ENCODE measurements at places on chromosomes 7 and 10.

DNA sequence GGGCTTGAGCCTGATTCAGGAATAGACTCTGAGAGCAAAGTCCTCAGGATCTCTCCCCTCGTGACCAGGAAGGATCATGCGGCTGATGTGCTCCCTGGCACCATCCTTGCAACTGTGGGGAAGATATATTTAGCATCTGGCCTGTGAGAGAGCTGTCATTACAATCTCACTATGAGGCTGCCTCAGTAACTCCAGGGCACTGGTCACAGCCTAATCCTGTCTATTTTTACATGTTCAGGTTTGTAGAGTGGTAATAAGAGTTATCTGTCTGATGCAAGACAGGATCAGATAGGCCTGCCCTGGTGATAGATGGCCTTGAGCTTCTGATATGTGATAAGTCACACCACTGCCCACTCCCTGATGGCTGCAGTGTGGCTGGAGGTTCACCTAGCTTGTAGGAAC lies 50.7 kb downstream of the PPP1R3C start:
- DNase-seq: no peak

DNA sequence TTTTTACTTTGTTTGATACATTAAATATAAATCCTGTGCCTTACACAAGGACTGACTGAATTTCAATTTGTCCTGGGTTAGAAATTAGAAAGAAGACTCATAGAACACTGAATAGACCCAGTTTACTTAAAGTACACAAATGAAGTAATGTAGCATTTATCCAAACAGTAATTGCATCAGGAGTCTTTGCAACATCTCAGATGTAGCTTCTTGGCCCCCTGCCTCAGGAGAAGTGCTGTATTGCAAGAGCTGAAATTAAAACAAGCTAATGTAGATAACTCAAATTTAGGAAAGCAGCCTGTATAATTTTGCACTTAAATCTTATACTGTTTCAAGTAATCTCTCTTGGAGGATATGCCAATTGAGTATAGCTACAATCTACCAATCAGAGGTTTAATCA lies 54.3 kb upstream of the KCND2 start:
- no peak for DNase-seq

DNA sequence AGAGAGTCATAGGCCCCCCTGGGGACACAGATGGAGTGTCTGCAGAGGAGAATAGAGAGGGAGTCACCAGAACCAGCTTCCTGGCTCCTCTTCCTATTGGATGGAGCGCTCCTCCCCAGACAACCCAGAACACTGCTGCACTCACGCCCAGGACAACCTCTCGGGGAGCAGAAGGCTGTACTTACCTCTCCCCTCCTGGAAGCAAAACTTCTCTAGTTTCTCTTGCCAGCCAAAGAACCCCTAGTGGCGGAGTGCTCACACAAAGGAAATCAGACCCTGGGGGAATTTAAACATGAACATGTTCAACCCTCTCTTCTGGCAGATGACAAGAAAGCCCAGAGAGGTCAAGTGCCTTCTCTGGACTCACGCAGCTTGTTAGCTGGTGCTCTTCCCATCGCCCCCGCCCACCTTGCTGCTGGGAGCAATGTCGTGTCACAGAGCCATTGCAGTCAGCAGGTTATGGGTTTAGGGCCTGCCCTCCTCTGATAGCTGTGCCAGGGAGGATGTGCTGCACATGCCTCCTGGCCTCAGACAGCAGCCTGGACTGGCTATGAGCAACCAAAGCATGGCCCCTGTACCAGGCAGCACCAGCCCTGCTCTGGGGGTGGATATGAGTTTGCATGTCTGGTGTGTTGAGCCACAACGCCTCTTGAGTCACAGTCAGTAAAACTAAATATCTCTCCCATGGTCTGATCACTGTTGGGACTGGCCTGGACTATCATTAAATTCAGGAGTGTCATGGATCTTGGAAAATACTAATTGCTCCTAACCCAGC lies 84.4 kb downstream of the SLIT1 start:
- no peak for DNase-seq

DNA sequence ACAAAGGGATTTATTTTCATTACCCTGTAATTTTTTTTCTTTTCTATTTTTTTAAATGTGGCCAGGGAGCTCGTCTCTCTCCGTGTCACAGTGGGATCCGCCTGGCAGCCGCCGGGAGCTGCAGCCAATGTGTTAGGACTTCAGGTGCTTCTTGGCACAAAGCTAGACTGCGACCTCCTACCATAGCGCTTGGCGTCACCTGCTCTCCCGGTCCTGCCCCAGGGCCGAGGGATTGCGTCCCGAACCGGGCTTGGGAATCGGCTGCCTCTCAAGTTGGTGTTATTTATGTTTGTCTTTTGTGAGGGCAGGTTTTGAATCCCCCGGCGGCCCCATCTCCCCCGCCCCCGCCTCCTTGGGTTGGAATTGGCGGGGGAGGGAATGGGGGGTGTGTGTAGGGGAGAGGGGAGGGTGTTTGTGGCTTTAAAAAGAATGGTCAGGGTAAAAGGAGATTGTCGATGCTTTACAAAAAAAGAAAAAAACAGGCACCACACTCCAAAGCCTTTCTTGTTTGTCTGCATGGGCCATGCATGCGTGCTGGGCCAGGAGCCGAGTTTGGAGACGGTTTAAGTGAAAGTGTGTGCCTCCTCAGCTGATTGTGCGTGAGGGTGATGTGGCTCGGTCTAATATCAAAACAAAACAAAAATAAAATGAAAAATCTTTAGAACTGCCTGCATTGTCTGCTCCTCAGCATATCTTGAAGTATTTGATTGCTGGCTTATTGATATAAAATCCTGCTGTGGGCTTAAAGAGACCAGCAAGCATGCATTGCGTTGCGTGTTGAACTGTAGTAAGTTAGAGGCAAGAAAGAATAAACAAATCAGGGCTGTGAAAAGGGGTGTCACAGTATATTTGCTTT lies 1.2 kb downstream of the PPP1R9A start:
- peak; percentile 69 for DNase-seq

DNA sequence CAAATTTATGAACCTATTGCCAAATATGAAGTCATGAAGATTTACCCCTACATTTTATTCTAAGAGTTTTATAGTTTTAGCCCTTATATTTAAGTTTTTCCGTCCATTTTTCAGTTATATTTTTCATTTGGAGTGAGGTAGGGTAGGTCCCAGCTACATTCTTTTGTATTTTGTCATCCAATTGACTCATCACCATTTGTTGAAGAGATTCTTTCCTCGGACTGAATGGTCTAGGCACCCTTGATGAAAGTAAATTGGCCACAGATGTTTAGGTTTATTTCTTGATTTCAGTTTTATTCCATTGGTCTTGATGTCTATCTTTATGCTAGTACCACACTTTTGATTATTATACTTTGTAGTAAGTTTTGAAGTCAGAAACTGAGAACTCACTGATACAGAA lies 22.7 kb downstream of the CYP2C19 start:
- DNase-seq: no peak

- no peak for DNase-seq
Measured at GRCh38 chr7:67100956-67101361, 104.3 kb downstream of the TYW1 start.

DNA sequence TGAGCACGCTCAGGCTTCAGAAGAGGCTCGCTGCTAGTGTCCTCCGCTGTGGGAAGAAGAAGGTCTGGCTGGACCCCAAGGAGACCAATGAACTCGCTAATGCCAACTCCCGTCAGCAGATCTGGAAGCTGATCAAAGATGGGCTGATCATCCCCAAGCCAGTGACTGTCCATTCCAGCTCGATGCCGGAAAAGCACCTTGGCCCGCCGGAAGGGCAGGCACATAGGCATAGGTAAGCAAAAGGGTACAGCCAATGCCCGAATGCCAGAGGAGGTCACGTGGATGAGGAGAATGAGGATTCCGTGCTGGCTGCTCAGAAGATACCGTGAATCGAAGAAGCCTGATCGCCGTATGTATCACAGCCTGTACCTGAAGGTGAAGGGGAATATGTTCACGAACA lies 5.7 kb upstream of the PPP2R2D start:
- DNase-seq: no peak

DNA sequence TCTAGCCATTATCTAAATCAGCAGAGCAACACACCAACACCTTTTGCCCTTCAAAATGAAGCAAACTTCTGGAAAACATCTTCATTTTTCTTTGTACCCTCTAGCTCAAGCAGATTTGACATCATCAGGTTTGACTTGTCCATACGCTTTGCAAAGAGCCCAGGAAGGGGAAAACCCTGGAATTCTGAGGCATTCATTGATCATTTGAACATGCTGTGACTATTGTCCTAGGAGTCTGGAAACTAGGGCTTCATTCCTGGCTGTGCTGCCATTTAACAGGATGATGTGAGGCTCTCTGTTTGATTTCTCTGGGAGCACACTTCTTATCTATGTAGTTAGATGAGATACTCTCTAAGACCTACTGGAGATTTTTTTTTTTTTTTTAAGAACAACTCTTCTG lies 23.5 kb downstream of the GATA3 start:
- no peak for DNase-seq

- DNase-seq: no peak
Measured at GRCh38 chr7:111594602-111595001, 32.3 kb upstream of the IMMP2L start.

DNA sequence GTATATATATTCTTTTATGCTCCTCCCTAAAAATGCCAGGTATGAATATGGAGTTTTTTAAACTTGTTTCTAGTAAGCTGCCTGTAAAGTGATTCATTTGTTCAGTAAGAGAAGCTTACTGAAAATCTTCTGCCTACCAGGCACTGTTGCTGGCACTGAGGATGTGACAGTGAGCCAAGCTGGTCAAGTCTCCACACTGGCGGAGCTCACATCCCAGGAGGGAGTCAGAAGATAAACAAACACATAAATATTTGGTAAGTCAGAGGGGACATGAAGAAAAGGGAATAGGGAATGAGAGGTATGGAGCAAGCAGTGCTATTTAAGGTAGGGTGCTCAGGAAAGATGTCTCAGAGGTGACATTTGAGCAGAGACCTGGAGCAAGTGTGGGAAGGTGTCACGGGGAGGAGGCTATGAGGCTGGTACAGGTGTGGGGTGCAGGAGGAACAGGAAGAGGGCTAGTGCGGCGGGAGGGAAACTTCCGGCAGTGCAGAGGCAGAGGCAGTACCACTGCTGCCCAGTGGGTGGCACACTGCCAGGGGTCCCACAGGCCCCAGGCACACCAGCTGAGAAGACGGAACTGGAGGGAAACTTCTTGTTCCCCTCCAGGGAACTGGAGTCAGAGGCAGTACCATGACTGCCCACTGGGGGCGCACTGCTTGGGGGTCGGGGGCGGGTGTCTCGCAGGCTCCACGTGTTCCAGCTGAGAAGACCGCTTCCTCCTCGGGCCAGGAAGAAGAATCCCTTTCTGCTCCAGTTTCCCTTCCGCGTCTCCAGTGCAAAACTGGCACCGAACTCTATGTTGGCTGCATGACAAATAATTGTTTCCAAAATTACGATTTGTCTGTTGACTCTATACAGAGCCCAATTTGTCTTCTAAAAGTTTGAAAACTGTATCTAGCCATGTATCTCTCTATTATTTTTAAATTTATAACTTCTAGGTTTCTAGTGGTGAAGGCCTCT lies 161.0 kb downstream of the TEX36 start:
- DNase-seq: no peak

- no peak for DNase-seq
Measured at GRCh38 chr7:44960011-44960580, 18.7 kb downstream of the MYO1G start.

GRCh38 chr7:72435925-72436480 lies 23.9 kb upstream of the CALN1 start:
- no peak for DNase-seq

GRCh38 chr7:51127618-51127904 lies 189.0 kb downstream of the COBL start:
- no peak for DNase-seq

DNA sequence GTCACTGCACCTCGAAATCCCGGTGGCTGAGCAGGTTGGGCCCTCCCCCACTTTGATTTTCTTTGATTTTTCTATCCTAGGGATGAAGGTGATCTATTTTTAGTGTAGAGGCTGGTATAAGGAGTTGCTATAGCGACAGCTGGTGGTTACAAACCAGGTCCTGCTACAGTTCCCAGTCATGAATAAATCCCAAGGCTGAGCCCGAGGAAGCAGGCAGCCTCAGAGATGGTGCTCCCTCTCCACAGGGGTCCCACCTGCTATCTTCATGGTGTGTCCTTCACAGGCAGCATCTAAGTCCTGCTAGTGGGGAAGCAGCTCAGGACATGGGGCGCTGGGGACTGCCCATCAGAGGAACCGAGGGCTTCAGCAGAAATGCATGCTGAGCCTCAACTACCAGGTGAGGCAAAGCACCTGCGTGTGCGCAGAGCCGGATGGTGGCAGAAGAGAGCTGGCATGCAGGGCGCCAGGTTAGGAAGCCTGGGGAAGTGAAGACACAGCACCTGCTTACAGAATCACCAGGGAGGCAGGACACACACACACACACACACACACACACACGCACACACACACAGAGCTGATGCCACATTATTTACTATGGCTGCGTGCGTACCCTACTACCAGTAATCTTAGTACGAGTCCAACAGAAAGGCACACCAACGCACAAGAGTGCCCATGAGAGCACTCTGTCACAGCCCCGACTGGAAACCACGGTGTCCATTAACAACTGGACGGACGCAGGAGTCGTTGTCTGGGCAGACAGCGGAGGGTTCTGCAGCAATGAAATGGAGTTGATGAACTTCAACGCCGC lies 150.9 kb downstream of the PRKAG2 start:
- DNase-seq: no peak

- no peak for DNase-seq
Measured at GRCh38 chr7:51310131-51310583, 6.5 kb downstream of the COBL start.

- no peak for DNase-seq
Measured at GRCh38 chr10:33164060-33164709, 170.3 kb downstream of the NRP1 start.

DNA sequence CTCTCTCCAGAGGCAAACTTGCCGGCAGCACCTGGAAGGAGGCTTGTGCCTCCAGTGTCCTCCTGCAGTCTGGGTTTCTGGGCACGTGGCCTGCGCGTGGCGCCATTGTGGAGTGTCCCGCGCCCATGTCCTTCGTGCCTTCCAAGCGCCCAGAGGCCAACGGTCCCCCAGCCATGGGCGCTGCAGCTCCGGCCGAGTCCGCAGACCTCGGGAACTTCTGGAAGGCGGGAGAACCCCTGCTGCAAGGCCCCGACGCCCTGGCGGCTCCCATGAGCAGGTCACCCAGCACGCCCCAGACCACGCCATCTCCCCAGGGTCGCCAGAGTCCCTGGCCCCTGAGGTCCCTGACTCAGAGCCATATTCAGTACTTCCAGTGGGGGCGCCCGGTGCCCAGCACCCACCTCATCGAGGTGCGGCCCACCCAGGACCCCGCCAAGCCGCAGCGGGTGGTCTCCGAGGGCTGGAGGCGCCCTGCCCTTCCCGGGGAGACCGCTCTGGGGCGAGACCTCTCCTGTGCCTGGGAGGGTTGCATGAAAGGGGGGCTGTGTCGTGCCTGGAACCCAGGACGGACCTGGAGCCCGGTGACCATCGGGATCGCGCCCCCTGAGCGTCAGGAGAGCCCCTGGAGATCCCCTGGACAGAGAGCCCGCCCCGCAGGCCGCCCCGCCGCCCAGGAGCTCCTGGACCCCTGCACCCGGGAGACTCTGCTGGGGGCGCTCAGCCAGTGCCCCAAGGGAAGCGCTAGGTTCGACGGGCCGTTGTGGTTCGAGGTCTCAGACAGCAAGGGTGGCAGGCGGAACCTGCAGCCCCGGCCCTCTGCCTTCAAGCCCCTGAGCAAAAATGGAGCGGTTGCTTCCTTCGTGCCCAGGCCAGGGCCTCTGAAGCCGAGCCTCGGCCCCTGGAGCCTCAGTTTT lies at the start of gene POM121L12:
Gene POM121L12 (plus strand): TSS at position 135 of the 914 bp plus-strand sequence. CDS start 39 bp downstream, at position 174.
- DNase-seq: no peak

All from pons (tissue), 1 donor.